GM20000 (cell line): ENCODE measurements at places on chromosomes 3 and 15.

GRCh38 chr15:73227433-73228056 lies 141.2 kb downstream of the HCN4 start:
- DNase-seq: no peak

- no peak for DNase-seq
These were observed 21.1 kb upstream of the ATP8B4 start for GRCh38 chr15:50140098-50140497.

DNA sequence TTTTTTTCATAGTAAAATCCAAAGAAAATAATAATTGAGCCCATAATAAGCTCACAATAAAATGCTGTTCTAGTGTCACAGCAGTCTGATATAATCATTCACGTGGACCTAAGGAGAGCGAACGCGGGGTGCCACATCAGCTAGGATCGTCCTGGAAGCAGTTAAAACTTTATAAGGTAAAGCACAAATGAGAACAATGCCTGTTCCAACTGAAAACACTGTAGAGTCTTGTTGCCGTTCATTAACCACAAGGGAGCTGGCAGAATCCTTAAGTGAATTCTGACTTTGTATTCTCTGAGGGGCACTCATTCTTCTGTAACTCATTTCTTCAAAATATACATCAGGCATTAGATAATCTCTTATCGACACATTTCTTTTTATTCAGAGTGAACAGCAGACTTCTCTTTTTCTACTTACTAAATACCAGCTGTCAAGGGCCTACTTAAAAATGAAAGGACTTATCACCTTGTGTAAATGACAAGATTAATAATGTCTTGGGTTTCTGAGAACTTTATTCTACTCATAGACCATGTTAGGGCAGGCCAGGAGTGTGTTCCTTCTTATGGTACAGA lies 524.6 kb downstream of the MECOM start:
- DNase-seq: no peak

DNA sequence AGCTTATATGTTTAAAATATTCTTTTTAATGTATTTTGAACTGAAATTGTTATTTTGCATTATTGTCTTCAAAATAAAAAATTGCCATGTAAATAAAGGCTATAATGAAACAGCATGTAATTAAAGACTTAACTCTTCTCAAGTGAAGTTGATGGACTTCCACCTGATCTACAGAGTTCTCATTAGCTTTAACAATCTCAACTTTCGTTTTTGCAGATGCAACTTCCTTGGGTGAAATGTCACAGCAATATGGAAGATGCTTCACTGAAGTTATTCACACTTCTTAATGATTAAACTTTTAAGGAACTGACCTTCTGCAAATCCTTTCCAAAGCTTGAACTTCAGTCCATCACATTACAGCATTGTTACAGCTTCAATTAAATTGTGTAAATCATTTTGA lies 63.6 kb downstream of the OSTN start:
- no peak for DNase-seq

DNA sequence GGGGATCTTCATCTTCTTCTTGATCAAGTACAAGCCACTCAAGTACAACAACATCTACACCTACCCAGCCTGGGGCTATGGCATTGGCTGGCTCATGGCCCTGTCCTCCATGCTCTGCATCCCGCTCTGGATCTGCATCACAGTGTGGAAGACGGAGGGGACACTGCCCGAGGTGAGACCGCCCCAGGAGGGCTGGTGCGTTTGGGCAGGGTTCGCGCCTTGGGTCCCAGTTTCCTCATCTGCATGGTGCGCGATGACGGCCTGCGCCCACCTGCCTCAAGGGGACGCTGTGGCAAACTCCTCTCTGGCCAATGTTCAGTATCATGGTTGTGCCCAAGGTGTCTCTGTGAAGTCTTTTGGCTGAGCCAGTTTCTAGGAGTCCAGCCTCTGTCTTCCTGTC lies 57.5 kb upstream of the SLC6A1 start:
- no peak for DNase-seq

DNA sequence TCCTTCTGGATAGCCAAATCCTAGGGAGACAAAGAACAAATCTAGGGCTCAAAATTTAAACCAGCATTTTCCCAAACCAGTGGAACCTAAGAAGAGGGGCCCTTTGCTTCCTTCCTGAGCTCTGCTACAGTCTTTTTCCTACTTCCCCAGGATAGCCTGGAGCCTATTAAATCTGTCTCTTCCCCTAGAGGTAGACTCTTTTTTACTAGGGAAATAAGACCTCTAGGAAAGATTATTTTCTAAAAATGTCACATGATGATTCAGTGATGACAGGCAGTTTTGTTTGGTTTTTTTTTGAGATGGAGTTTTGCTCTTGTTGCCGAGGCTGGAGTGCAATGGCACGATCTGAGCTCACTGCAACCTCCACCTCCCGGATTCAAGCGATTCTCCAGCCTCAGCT lies 18.5 kb downstream of the RMDN3 start:
- DNase-seq: no peak

- DNase-seq: no peak
These were observed 395.5 kb upstream of the CNTN4 start for GRCh38 chr3:1703169-1703568.

DNA sequence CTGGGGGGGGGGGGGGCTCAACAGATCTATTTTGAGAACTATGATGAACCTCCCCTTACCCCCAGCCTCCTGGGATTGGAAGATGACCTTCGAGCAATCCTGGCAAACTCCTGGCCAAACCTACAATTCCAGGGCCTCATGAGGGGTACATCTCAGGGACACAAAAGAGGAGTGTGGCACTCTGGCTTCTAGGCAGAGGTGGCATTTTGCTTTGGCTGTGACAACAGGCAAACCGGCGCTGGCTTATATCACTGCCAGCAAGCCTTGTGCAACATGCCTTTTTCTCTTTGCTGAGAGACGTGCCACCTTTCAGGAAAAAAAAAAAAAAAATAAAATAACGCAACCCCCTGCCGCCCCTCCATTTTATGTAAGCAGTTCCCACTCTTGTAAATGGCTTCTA lies 31.8 kb upstream of the FEZF2 start:
- DNase-seq: no peak

DNA sequence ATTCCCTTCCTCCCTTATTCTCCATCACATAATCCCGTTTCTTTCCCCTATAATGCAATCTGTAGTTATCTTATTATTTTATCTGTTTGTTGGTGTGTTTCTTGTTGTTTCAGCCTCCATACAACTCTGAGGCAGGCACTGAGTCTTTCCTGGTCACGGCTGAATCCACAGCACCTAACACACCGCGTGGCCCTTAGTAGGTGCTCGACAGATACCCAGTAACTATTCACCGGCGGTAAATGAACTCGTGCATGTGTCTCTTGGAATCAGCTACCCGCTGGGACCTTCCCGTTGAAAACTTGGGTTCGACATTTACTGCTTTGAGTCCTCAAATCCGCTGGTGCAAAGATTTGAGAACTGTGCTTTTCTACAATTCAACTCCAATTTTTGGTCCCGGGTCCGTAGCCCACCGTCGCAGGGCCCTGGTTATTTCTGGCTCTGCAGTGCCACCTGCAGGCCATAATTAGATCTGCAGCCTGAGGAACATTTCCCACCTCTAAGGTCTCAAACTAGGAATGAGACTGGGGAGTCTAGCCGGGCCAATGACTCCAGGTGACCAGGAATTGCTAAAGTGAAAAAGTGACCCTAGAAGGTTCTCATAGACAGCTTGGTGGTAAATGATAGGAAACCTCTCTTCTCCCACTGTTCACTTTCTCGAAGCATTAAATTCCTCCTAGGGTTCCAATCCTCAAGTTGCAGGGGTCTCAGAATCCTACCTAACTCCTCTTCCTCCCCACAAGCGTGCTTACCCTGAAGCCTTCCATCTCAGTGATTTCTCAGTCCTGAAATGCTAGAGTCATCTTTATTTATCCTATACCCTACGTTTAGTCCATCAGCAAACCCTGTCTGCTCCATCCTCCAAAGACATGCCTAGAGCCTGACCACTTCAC lies 40.0 kb upstream of the TRH start:
- peak; percentile 56 for DNase-seq

- peak; percentile 56 for DNase-seq
These were observed 13.4 kb upstream of the FAM98B start for GRCh38 chr15:38440353-38441129.

- DNase-seq: no peak
These were observed 349.9 kb upstream of the TGFBR2 start for GRCh38 chr3:30256474-30256873.

- no peak for DNase-seq
These were observed 25.7 kb downstream of the PARP16 start for GRCh38 chr15:65260968-65261367.

GRCh38 chr15:33894193-33894592 lies 74.1 kb upstream of the CHRM5 start:
- peak; percentile 25 for DNase-seq

- no peak for DNase-seq
These were observed 45.8 kb upstream of the KLF13 start for GRCh38 chr15:31280831-31281216.

- no peak for DNase-seq
These were observed 181.0 kb downstream of the ATG7 start for GRCh38 chr3:11452885-11453847.

DNA sequence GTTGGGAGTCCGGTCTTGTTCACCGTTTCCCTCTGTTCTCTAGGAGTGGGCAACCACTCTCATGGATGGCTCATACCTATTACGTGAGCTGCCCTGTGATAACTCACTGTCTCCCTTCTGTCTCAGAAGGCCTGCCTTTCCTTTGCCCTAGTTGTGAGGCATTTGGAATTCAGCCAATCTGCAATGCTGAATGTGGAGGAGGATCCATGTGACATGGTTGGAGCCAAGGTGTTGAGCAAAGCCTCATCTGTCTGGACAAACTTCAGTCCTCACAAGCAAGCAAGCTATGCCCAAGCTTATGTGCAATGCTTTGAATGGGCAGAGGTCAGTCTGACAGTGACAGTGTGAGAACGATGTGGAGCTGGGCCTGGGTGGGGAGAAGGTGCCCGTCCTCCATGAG lies 37.8 kb upstream of the ATP10A start:
- no peak for DNase-seq

- no peak for DNase-seq
These were observed 35.0 kb downstream of the FSTL1 start for GRCh38 chr3:120415756-120416155.

DNA sequence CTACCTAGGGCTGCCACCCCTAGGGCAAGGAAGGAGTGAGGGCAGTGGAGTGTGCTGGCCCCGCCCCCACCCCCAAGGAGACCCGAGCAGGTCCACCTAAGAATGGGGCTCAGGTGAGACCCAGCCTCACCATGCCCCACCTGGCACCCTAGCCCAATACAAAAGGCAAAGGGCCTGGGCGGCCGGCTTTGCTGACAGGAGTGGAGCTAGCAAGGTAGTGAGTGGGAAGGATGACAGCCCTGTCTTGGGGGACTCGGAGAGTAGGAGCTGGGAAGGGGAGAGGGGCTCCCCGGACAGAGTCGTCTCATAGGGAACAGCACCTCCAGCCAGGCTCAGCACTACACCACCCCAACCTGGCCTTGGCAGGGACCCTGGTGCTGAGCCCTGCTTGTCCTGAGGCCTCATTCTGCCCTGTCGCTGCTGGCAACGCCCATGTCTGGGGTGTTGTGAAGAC lies 12.1 kb downstream of the C15orf39 start:
- no peak for DNase-seq

GRCh38 chr3:71554649-71555048 lies 28.9 kb downstream of the FOXP1 start:
- DNase-seq: no peak

- DNase-seq: no peak
These were observed 1.7 kb downstream of the CHDH start for GRCh38 chr3:53844262-53845102.

- DNase-seq: no peak
These were observed 118.2 kb downstream of the ECT2 start for GRCh38 chr3:172868582-172869200.

DNA sequence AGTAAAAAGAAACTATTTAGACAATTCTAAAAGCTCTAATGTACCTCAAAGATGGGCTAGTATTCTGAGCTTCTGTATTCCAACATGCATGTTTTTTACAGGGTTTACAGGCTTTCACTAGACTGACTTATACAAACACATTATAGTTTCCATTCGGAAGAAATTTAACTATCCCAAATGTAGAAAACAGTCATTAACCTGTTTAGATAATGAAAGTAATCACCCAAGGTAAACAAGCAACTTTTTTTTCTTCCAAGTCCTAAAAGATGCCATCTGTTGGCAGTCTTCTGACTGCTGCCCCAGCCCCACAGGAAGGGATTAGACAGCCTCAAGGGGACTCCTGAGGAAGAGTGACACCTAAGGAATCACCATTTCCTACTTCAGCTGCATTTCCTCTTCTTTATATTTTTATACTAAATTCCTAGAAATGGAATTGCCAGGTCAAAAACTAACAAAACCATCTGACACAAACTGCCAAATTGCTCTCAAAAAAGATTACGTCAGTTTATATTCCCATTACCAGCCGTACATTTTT lies 25.5 kb downstream of the SIN3A start:
- no peak for DNase-seq

GRCh38 chr3:66010739-66011655 lies 27.7 kb downstream of the MAGI1 start:
- DNase-seq: no peak

- no peak for DNase-seq
These were observed 1362.8 kb downstream of the ROBO2 start for GRCh38 chr3:78402720-78403119.

DNA sequence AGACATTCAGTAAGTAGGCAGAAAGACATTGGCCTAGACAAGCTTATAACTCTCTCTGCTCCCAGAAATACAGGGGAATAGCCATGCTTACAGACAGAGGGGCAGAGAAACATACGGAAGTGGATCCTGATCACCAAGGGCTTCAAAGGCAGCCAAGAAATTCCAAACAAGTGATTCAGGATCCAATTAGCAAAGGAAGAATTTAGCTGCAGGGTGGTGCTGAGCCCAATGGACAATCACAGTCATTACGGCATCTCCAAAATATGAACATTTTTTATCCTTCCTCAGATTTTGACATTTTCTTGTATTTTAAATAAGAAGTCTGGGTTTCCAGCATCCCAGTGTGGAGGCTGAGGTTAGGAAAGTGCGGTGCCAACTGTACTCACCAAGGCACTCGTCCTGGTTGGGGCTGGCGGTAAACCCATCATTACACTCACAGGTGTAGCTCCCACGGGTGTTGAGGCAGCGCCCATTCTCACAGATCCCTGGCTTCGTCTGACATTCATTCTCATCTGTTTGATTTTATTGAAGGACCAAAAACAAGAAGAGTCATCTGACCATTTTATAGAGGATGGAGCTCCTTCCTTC lies 96.8 kb downstream of the DUT start:
- DNase-seq: no peak

GRCh38 chr3:187685948-187686347 lies 15.8 kb upstream of the SST start:
- DNase-seq: no peak

GRCh38 chr15:23566071-23566554 lies 639 bp downstream of the MKRN3 start:
- no peak for DNase-seq

DNA sequence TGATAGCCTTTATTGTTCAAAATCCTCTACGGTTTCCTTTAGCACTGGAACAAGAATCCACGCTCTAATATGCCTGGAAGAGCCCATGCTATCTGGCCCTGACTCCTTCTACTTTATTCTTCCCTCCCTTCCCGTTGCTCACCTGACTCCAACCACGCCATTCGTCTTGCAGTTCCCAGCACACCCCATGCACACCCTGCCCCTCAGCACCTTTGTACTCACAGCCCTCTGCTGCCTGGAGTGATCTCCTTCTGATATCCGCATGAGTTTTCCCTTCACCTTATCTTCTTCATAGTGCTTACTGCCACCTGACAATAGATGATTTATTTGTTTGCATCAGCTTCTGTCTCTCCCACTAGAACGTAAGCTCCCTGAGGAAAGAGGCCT lies 16.6 kb upstream of the BCL2A1 start:
- no peak for DNase-seq
